ENCODE measurements at places on chromosomes 1 and 21.

- DNase-seq, result no peak
These were observed 391 bp downstream of the IFT25 start for GRCh38 chr1:53945183-53945432.

DNA sequence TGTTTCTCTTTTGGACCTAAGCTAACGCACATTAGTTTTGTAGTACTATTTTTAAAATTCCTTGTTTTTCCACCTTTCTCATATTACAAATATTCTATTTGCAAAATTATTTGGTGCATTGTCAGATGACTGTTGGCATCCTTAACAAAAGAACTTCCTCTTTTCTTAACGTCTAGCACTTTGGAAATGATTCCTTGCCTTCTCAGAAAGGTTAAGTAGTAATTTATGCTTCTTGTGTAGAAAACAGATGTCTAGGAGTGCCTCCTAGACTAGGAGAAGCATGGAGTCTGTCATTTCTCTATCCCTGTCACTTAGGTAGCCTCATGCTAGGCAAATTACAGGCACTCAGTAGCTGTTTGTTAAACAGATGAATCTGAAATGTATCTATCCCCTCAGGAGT lies 64.4 kb downstream of the HSPA13 start:
- no peak for DNase-seq

- DNase-seq, result no peak
These were observed 126.4 kb downstream of the VPS13D start for GRCh38 chr1:12356004-12356890.

DNA sequence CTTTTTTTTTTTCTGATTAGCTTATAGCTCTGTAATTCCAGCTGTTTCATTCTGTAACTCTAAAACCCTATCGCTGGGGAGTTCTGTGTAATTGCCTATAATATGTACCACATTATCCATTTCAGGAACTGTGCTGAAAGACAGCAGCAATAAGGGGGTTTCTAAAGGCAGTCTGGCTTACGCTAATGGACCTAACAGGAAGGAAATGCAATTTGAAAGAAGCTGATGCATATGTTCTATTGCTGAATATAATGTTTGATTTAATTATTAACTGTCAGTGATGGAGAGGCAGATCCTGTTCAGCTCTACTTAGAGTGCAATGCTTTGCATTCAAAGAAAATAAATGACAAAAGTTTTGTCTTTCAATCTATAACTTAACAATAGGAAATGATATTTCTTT lies 209.4 kb upstream of the SNX7 start:
- DNase-seq, result no peak

DNA sequence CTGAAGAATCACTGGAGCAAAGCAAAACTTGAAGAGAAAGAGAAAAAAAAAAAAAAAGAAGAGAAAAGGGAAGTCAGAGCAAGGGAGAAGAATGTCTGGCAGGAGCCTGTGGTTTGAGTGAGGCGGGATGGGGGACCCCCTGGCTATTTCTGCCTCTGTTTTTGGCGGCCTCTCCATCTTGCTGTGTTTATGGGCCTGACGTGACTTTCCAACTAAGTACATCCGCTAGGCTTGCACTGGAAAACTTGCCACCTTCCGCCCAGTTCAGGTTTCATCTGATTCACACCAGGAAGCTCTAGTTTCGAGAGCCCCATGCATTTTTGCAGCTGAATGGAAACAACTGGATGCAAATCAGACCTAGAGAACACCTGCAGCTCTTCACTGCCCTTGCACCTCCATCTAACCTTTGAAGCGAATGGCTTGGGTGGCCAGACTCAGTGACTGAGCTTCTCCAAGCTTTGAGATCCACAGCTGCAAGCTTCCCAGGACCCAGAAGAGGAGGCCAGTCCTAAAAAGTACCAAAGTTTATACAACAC lies 28.0 kb downstream of the TBX15 start:
- no peak for DNase-seq

GRCh38 chr1:211912038-211912437 lies 81.5 kb upstream of the LPGAT1 start:
- DNase-seq, result no peak

DNA sequence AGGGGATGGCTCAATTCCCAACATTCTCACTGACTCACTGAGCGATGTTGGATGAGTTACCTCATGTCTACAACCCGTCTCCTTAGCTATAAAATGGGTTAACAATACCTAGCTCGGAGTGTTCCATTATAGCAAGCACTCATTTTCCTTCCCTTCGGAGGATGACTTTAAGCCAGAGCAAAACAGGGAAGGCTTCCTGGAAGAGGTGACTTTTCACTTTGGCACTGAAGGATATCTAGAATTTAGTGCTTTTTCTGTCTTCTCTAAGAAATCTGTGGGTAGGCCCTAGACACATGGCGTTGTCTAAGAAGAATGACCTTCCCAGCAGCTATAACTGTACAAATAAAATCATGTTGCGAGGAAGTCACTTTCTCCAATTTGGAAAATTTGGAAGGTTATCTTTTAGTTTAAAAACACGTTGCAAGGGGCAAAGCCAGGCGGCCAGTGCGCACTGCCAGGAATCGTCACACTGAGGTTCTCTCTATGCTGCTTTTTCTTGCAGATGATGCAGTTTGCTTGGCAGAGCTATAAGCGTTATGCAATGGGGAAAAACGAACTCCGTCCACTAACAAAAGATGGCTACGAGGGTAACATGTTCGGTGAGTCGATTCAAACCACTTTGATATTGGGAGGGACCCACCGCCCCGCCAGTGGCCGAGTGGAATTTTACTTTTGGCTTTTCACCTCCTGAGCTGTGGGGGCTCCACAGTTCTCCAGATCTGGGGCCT lies 69.5 kb downstream of the MAN1C1 start:
- DNase-seq, result no peak

DNA sequence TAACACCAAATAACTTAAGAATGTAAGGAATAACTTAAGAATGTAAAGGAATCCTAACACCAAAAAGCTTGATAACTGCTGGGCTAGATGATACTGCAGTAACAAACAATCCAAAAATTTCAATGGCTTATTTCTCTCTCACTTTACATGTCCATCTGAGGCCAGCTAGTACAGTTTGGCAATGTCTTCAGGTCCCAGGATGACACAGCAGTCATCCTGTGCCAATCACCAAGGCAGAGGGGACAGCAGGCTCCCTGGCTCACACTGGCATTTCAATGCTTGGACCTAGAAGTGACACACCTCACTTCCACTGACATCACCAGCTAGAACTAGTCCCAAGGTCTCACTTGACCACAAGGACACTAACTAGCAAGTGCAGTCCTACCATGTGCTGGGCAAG lies 15.3 kb downstream of the DNAJC11 start:
- DNase-seq, result no peak

GRCh38 chr1:40808444-40808843 lies 24.9 kb downstream of the KCNQ4 start:
- no peak for DNase-seq

DNA sequence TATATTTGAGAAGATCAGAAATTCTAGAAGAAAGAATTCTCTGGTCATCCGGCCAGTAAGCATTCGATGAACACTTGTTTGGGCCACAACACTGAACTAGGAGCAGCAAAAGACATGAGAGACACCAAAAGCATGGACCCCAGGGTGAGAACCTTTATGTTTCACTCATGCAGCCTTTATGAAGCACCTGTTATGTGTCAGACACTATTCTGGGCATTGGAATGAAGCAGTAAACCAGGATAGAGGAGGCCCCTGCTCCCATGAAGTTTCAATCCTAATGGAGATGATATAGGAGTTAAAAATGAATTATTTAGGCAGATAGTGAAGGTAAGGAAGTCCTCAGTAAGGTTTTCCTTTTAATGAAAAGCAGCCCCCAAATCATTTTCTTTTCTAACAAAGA lies 43.6 kb downstream of the OLFML3 start:
- no peak for DNase-seq

DNA sequence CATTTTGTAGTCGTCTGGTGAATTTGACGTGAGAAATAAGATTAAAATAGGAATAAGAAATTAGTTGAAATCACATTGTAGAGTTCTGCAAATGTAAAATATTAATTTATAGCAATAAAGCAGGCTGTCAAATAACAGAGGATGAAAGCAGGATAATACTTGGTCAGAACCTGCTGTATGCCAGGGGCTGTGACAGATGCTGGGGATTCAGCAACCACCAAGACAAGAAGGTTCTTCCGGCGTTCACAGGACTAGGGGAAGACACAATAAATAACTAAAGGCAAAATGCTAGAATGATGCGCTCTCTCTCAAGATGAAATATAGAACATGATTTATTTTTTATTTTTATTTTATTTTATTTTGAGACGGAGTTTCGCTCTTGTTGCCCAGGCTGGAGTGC lies 6.8 kb upstream of the PARK7 start:
- no peak for DNase-seq

- DNase-seq, result peak; percentile 59
These were observed 165.0 kb downstream of the TRIM33 start for GRCh38 chr1:114345930-114346479.

- DNase-seq, result no peak
These were observed 32.6 kb downstream of the TNFRSF8 start for GRCh38 chr1:12095452-12096263.

DNA sequence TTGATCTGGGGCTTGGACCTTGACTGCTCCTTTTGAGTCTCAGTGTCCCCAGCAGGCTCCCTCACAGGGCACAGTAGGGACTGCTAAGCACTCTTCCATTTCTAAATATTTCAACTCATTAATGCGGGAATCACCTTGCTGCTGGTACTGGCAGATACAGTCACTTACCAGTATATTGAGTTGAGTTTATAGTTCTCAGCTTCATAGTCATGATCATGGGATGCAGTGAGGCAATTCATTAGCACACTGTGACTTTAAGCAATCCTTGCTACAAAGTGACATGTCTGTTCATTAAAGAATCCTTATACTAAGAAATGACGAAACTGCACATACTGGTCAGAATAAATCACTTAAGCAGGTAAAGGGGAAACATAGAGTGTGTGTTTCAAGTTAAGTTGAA lies 240.8 kb downstream of the SPATA17 start:
- DNase-seq, result no peak

DNA sequence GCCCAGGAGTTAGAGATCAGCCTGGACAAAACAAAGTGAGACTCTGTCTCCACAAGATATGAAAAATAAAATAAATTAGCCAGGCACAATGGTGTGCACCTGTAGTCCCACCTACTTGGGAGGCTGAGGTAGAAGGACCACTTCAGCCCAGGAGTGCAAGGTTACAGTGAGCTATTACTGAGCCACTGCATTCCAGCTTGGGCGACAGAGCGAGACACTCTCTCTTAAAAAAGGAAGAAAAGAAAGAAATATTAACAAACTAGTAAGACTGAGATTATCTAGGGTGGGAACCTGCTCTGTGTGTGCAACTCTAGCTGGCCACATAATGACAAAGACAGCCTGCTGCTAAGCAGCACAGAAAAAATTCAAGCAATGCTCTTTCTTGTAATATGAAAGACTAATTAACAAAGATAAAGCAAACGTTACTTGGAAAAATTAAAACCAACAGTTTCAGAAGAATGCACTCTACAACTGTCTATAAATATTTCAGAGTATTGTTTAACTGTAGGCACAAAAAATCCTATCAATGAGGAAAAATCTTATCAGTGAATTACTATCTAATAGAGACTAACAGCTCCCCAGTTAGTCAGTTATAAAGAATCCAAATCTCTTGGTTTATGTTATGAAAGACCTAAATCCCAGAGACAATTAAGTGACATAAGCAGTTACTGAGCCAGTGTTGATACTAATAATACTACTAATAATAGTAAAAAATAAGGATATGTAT lies 74.5 kb downstream of the ENAH start:
- DNase-seq, result no peak

DNA sequence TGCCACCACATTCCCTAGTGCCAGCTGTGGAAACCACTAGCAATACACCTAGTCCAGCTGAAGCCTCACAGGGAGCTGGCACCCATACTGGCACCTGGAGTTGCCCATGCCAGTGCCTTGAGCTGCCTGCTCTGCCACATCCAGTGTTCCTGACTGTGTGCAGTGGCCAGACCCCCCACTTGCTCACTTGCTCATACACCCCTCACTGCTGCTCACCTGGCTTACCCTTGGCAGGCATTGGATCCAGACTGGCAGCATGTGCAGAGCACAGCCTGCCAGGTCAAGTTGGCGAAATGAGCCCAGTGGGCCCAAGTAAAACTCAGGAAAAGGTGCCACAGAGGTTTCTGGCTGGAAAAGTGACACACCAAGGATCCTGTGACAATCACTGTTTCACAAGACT lies 1618.6 kb upstream of the PRMT6 start:
- no peak for DNase-seq

DNA sequence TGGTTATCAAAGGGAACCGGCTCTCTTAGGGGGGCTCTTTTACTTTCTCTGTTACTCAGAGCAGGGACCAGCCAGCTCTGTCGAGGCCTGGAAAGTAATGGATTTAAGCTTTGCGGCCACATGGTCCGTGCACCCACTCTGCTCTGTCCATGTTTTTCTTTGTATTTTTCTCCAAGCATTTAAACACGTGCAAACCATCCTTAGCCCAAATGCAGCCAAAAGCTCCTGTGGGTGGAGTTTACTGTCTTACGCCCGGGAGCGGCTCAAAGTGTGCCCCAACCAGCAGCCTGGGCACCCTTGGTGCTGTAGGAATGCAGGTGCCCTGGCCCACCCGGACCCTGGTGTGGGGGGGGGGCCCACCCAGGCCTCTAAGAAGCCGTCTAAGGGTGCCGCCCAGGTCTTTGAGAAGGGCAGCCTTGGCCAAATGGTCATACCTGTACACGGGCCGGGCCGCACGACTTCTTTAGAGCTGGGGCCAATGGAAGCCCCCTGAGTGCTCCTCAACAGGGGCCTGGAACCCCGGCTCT lies 29.2 kb upstream of the POFUT2 start:
- no peak for DNase-seq

- DNase-seq, result no peak
These were observed 10.6 kb downstream of the CD160 start for GRCh38 chr1:145729666-145730436.
